ENCODE measurements at places on chromosomes 4 and X. TPM values are rescaled to one million over a fixed set of nuclear protein-coding genes. Genes with fewer than 3 reads are reported as not detected.

ZCCHC13 gene
- total RNA-seq, result not detected

PABPC1L2A gene
- total RNA-seq, result not detected

CYLC1 gene
- not detected for total RNA-seq

SEPTIN11 gene
- 135 TPM for total RNA-seq

CT45A10 gene
- total RNA-seq, result not detected

DCAF8L2 gene
- total RNA-seq, result not detected
